ENCODE measurements at places on chromosomes 1 and 21.
A peak's percentile ranks its signal among the peaks of the same experiment; 100 is the strongest.

DNA sequence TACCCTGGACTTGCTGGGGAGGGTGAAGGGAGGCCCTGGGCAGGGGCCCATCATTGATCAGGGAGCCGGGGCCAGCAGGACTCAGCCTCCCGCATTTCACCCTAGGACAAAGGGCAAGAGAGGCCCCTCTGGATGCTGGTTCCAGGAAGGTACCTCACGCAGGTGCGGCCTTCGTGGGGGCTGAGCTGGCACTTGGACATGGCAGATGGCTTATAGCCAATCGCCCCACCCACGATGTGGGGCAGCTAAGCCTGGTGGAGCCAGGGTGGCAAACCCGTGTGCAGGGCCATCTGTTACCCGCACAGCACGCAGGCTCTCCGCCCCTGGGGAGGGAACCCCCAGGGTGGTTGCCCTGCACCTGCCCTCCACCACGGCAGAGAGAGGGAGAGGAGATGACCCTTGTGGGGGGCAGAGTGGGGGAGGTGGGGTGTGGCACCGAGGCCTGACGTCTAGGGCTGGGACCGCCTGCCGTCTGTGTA is 2.5 kb downstream of the TFF3 start:
- DNase-seq = no peak

- no peak for DNase-seq
These were observed 18.0 kb downstream of the ADORA1 start for GRCh38 chr1:203145321-203146041.

- no peak for DNase-seq
These were observed 123.8 kb upstream of the PRDX6 start for GRCh38 chr1:173353350-173353749.

DNA sequence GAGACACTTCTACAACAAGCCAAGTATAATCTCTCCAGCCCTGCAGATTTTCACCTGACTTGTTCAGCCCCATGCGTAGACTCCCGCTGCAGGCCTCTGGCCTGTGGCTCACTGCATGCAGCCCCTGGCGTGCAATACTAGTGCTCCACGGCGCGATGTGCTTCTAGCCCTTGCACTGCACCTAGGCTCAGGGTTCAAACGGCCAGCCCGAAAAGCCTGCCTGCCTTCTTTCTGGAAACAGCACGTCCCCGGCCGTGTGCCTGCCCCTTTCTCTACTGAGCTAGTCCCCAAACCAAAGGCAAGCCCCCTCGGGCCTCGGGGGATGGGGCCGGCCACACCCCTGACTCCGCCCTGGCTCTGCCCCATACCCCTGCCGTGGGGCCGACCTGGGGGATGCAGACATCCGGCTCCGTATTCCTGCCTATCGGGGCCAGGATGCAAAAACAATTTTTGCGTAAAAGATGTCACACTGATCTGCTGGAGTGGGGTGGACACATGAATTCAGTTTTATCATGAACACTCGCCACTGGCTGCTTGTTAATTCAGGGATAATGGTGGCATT is 26.3 kb upstream of the TRAPPC10 start:
- DNase-seq = peak; percentile 59

- peak; percentile 88 for DNase-seq
These were observed 1423.1 kb downstream of the AMY1C start for GRCh38 chr1:105172788-105173187.

DNA sequence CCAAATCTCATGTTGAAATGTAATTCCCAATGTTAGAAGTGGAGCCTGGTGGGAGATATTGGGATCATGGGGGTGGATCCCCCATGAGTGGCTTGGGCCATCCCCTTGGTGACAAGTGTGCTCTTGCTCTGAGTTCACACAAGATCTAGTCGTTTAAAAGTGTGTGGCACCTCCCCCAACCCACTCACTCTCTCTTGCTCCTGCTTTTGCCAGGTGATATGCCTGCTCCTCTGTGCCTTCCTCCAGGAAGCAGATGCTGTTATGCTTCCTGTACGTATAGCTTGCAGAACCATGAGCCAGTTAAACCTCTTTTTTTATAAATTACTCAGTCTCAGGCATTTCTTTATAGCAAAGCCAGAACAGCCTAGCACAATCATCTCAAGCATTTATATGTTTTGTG is 23.0 kb upstream of the HSPA13 start:
- DNase-seq = no peak

DNA sequence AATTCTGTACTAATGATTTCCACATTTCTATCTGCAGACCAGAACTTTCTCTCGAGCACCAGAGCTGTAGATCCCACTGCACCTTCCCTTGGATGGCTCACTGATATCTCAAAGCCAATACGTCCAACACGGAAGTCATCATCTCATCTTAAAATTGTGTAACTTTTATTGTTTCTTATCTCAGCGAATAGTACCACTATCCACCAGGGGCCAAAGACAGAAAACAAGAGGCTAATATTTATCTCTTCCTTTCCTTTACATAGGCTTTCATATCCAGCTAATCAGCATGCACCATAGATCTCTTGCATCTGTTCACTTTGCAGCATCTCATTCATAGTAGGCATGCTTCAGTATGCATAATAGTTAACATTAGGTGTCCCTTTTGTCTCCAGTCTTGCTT is 303.6 kb downstream of the PTPRC start:
- no peak for DNase-seq

DNA sequence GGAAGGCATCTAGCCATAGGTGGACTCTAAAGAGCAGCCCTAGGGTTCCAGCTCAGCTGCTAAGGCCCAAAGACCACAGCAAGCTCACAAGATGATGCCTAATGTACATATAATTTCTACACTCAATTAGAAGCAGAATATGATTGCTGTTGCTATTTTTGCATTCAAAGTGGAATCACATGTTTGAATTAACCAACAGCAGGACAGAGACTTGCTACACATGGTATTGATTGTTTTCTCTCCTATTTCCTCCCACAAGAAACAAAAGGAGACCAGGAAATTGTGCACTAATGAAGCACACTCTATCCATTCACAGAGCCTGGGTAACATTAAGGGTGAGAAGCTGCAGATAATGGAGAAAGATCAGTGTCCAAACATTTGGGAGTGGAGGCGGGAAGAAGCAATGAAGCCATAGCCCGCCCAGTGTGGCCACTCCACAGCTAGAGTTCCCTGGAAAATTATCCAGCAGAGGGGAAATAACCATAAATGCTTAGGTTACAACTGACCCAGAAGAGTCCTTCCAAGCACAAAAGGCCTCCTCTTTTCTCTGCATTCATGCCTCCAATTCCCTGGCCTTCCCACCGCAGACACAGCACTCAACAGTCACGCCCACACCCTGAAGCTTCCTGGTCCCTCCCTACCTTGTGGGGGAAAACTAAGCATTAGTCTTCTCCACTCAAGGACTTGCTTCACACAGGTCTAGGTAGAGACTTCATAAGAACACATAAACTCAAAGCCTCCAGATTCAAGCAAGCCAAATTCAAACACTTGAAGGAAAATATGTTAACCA is 7.5 kb downstream of the CNN3 start:
- peak; percentile 29 for DNase-seq

GRCh38 chr1:16211824-16212223 is 628 bp downstream of the ARHGEF19 start:
- DNase-seq = no peak

DNA sequence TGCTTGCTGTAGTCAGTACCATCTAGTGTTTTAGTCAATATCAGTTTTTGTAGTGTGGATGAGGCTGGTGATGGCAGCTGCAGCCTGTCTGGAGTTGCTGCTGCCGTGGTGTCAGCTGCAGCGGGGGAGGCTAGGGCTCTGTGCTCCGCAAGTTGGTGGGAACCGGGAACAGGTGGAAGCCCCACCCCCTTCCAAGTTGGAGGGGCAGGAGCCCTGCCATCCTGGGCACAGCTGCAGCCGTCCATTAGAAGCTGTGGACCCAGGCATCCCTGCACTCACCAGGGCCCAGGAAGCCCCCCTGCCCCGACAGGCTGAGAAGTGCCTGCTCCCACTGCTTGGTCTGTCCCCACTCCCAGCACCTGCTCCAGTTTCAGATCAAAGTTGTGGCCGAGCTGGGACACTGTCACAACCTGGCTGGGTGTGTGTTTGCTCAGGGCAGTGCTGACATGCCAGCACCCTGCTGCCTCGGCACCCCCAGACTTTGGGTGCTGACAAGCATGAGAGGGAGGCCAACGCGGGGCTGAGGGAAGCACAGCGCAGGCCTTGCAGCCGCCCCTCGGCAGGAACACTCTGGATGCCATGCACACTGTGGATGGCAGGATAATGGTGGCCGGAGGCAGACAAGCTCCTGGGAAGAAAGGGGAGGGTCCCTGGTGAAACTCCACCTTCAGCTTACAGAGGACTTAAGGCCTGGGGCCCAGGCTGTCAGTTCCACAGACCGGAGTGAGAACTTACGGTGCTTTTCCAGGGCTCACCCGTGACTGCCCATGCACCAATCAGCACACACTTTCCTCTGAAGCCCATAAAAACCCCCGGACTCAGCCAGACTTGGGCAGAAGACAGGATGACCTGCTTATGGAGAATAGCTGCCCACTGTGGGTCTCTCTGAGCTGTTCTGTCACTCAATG is 86.9 kb downstream of the ADARB1 start:
- DNase-seq = peak; percentile 72

- peak; percentile 26 for DNase-seq
These were observed 8.3 kb downstream of the GPR37L1 start for GRCh38 chr1:202130816-202131522.

- DNase-seq = no peak
These were observed 59.8 kb downstream of the LPAR3 start for GRCh38 chr1:84833194-84833593.

DNA sequence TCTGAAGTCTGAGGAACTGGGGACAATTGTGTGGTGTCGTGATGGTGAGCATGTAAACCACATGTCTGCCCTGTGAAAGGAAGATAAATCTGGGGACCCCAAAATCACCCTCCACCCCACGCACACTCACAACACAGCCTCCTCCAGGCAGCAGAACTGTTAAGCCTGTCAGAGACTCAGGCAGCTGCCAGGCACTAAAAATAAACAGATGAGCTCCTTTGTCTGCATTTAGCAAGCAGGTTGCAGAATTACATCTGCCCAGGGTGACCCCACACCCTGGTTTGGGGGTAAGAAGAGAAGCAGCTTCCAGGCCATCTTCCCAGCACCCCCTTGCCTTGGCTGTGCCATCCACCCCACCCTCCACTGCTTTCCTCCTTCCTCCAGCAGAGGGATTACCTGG is 119.1 kb upstream of the RUNX3 start:
- no peak for DNase-seq

DNA sequence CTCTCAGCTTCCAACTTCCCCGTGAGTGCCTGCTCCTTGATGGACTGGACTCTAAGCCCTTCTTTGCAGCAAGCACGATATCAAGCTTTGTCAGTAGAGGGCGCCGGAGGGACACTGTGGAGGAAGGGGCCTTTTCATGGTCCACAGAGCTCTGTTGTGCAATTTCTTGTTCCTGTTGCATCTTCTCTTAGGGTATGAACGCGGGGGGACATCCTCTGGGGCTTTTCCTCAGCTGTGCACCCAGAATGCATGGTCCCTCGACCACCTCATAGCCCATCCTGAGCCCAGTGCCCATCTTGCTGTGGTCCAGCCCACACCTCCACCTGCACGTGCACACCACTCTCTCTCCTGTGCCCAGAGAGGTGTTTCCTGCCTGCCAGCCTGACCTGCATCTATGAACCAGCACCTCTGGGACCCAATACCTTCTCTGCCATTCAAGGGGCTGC is 556.8 kb downstream of the PTPRU start:
- peak; percentile 97 for DNase-seq

DNA sequence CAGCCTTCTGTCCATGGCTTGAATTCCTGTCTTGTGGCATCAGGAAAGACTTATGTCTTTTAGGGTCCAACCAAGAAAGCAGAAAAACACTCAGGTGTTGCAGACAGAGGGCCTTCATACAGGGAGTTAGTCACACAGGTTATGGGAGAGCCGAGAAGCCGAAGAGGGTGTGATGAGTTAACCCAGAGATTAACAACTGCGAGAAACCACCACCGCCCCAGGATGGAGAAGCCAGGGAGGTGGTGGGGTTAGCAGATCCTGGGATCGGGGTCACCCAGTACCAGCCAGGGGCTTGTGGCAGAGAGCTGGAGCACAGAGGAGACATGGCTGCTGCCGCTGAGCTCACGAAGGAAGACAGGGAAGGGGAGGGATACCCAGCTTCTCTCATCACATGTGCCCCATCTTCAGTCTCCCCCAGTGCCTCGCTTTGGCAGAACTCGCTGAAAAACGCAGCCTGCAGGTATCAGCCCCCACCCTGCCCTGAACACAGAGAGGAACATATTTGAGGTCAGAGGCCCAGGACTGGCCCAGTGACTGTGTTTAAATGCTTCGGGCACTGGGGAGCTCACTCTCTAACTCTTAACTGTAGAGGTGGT is 58.7 kb downstream of the RUNX3 start:
- DNase-seq = no peak

All from eye (tissue), 1 donor.